ENCODE measurements at places on chromosomes 1 and 21.
A peak's percentile ranks its signal among the peaks of the same experiment; 100 is the strongest.

- peak; percentile 43 for DNase-seq
These were observed 1.7 kb upstream of the VWA1 start for GRCh38 chr1:1433804-1434130.

DNA sequence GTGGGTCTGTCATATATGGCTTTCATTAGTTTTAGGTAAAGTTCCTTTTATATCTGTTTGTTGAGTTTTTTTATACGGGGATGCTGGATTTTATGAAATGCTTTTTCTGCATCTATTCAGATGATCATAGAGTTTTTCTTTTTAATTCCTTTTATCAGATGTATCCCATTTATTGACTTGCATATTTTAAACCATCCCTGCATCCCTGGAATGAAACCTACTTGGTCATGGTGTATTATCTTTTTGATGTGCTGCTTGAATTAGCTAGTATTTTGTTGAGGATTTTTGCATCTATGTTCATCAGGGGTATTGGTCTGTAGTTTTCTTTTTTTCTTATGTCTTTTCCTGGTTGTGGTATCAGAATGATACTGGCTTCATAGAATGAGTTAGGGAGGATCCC is 118.0 kb downstream of the NME7 start:
- DNase-seq = no peak

DNA sequence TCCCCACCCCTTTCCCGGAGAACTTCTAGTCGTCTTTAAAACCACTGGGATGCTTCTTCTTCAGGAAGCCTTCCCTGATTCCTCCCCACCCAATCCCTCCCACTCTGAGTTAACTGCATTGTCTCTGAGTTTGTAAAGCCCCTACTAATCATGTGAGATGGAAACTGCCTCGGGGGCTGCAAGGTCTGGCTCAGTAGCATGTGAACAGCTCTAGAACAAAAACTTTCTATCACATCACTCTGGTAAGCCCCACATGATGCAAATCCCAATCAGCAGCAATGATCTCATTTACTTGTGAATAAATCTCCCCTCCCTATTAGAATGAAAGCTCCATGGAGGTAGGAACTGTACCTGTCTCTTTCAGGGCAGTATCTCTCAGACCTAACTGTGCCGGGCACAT is 141.0 kb upstream of the JUN start:
- DNase-seq = no peak

DNA sequence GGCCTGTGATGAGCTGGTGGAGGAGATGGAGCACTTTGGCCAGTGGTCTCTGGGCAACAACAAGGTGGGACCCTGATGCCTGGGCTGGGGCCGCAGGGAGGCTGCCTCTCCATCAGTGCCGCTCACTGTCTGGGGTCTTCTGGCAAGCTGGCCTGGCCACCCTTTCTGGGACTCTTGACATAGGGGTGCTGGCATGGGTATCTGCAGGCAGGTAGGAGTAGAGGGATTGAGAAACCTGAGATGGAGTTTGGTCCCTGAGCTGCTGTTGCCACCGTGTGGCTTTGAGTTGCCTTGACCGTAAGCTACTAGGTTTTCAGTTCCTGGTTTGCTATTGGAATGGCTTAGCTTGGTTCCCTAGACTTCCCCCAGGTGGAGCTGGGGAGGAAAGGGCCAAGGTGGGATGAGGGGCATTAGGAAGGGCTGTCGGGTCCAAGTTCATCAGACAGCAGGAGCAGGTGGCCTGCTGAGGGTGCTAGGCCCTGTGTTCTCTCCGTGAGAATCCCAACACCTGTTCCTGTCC is 13.2 kb upstream of the MFN2 start:
- DNase-seq = no peak

DNA sequence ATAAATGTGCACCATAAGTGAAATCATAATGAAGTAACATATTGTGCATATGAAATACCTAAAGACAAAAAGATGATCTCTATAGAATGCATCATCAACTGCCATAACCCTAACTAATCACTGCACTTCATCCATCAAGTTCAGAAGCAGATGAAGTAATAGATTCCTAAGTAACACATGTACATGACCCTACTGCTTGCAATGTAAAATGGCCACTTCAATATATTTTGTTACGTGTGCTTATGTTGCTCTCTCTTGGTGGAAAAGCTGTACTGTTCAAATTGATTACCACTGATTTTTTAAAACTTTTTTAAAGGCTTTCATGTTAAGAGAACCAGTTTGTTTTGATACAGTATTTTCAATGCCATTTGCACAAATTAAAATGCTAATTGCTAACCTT is 141.8 kb downstream of the TTLL7 start:
- DNase-seq = no peak

DNA sequence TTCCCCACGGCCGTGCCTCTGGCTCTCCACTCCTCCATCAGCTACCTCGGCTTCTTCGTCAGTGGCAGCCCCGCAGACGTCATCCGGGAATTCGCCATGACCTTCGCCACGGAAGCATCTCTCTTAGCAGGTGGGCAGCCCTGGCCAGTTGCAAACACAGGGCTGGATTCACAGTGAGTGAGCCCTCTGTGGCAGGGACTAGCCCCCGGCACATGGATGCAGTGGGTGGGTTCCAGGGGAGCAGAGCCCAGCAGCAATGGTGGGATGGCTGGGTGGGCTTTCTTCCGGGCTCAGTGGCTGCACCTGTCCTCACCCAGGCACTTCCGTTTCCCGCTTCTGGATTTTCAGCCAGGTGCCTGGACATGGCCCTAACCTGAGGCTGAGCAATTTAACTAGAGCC is 9.4 kb downstream of the UBASH3A start:
- no peak for DNase-seq

DNA sequence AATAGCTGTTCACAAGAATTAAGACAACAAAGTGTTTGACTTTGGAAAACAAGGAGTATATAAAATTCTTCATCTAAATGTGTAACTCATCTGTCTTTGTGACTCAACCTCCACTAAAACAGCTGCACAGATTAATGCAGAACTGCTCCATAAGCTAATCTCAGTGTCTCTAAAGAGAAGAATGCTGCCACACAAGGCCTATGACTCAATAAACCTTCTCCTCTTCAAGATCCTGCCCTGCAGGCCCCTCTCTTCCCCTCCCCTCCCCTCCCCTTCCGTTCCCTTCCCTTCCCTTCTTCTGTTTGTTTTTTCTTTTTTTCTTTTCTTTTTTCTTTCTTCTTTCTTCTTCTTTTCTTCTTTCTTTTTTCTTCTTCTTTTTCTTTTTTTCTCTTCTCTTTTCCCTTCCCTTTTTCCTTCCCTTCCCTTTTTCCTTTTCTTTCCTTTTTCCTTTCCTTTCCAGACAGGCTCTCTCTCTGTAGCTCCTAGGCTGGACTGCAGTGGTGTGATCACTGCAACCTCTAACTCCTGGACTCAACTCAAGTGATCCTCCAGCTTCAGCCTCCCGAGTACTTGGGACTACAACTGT is 1052.8 kb downstream of the BRINP3 start:
- no peak for DNase-seq

DNA sequence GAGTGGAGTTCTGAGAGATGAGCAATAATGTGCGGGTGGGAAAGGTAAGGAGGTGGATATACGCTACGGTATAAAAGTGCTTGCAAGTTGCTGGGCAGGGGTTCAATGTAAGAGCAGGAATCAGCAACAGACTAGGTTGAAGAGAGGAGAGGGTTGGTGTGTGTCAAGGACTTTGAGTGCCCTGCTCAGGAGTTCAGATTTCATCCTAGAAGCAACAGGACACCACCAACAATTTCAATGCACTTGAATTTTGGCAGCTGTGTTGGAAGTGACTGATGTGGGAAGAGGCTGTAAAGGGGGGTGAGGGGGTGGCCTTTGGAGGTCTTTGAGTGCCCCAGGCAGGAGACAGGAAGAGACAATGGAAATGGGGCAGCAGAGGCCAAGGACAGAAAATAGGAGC is 57.3 kb downstream of the RHOU start:
- no peak for DNase-seq

GRCh38 chr1:42940851-42941639 is 17.6 kb downstream of the SLC2A1 start:
- DNase-seq = no peak

DNA sequence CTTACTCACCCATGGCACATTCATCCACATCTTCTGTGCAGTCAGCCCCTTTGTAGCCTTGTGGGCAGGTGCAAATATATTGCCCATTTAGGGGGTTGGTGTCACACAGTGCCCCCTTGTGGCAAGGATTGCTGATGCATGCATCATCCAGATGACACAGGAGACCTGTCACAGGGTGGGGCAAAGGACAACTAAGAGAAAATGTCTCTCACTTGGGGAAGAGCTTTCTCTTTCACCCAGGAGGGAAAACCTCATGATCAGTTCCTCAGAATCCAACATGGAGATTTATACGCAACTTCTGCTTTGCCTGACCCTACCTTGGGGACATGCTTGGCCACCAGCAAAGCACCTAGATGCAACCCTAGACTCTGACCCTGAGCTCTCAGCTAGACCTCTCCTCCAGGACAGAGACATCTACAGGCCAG is 71.8 kb upstream of the ADAM30 start:
- DNase-seq = peak; percentile 37

- DNase-seq = no peak
These were observed 48.9 kb downstream of the PRKCZ start for GRCh38 chr1:2098839-2099785.

- DNase-seq = no peak
These were observed 6.1 kb downstream of the IER5 start for GRCh38 chr1:181094416-181095212.

DNA sequence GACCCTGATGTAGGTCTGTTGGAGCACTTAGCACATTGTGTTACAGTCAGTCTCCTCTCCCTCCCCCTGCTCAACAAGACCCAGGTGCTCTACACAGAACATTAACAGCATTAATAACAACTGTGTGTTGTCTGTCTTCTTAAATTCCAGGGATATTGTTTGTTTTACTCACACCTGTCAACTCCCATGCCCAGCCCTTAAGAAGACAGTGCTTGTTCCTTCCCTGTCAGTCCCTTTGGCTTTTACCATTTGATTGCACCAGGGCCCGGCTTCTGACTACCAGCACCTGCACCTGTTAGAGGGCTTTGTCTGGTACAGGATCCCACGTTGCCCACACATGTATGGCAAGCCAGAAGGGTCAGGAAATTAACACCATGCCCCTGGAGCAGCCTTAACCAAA is 11.7 kb downstream of the RIMKLA start:
- no peak for DNase-seq

DNA sequence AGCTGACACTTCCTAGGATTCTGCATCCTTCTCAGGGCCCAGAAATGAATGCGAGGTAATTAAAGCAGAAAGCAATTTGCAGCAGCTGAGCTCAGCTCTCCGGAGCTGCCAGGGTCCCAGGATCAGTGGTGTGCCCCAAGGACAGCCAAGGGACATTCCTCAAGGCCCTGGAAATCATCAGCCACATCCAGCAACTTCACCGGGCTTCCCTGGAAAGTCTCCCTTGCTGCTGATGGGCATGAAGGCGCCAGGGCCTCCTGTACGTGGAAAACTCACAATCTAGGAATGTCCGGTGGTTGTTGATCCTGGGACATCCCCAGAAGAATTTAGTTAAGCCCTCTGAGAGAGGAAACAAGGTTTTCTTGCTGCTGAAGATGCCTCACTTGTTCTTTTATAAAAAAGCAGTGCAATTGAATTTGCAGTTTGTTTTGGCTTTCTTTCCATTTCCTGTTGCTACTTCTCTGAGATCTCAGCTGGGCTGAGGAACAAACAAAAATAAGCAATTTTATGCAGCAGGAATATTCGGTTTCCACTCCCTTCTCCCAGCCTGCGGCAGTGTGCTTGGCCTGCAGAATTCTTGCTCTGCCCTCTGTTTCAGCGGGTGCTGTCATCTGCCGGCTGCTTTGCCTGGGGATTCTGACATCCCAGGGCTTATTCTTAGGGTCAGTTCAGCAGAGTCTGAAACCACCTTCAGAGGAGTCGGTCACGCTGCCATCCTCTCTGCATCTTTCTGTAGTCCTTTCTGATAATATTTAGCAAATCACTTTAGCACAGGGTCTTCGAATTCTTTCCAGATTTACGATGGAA is 85.9 kb downstream of the TCP10L start:
- DNase-seq = no peak

- DNase-seq = no peak
These were observed 14.9 kb downstream of the TCP10L start for GRCh38 chr21:32570456-32570855.

DNA sequence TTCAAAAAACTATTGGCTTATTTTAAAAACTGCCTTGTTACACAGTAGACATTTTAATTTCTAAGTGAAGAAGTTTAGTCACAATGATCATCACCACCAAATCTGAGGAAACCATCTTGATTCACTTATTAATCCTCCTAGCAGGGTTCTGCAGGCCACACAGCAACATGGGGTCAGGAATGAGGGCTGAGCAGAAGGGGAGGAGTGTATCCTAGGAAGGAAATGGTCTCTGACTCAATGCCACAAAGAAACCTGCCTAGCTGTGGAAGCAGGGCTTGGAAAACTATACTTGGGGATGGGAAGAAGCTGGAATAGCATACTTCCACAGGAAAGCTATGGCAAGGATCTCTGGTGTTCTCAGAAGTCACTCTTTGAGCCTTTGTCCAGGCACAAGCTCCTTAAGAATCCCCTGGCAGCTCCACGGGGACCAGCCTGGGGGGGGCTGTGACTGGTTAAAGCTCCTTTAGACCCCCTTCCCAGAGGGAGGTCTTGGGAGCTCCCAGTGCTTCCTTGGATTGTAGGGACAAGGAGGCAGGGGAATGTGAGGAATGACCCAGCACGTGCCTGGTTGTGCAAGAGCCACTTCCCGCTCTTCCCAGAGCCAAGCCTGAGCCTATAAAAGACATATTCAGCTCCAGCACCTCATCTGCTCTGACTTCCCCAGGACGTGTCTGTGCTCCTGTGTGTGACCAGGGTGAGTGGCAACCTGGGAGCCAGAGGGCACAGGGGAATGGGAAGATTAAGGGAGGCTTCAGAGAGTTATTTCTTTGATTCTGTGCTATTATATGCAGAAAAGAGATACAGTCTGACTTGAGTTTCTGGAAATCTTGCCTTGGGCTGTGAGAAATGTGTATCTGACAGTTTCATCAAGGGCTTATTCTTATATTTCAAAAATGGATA is at the start of gene LCE2A:
Gene LCE2A (plus strand): TSS at position 645 of the 900 bp plus-strand sequence. CDS start 557 bp downstream, outside the sequence.
- DNase-seq = no peak

DNA sequence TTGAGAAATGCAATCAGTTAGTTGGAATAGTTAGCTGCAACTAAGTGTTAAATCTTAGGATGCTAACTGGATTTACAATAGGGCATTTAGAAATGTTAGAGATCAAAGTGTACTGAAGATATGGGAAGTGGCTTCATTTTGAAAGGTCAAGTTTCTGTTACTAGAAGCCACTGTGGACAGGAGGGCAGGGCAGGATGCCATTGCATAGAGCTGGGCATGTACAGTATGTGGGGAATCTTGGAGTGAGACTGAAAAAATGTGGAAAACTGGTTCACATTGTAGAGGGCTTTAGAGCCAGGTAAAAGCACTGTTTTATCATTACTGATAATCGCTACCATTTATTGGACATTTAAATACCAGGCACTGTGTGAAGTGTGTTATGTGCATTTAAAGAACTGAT is 31.0 kb downstream of the ARID1A start:
- no peak for DNase-seq

- DNase-seq = no peak
These were observed 51.1 kb downstream of the CNN3 start for GRCh38 chr1:94875794-94876193.

DNA sequence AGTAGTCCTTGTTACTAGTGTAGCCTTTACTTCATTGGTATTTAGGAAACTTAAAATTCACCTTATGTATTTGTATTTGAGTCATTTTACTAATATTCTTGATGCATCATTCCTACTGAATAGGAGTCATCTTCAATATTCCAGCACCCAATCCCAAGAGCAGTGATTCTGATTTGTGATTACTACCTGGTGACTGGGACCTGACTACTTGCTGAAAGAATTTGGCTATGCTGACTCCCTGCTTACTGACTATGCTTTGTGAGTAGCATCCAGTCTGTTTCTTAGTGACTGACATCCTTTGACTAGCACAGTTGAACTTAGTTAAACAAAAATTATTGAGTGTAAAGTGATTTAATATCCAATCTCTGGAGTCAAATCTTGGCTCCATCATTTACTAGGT is 129.9 kb upstream of the NEGR1 start:
- no peak for DNase-seq

All from neural crest cell (in vitro differentiated cells).